ENCODE measurements at places on chromosomes 12 and 14.

- no peak for DNase-seq
These were observed 6.6 kb downstream of the ERBB3 start for GRCh38 chr12:56086608-56087007.

DNA sequence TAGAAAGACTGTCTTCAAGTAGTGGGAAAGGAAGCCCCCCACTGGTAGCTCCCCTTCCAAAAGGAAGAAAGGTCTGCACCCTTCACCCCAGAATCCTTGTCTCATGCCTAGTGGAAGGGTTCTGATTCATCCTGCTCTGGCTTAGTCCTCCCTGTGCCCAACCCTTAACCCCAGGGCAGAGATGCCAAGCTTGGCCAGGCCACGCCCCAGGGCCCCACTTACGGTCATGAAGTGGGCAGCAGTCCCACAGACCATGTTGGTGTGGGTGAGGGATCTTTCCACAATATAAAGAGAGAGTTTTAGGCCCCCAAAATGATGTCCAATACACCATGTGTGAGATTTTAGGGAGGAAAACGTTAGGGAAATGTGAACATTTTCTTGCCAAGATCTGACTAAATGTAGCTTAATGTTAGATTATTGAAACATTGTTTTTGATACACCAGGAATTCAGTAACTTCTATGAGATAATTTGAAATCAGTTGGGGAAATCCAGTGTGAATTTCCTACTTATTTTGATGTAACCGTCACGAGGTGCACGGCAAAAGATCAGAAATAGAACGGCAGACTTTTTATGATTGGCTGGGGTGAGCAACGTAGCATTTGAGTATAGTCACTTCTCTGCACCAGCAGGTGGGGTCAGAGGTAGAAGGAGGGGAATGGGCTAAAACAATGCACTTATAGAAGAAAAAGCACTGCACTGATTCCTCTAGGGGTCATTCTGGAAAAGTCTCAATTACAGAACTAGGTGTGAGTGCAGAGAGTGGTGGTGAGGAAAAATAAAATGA lies 8.2 kb upstream of the SSPN start:
- DNase-seq, result peak; percentile 5

- no peak for DNase-seq
These were observed 179.8 kb downstream of the CALM1 start for GRCh38 chr14:90576581-90576980.

- no peak for DNase-seq
These were observed 15.6 kb downstream of the HIP1R start for GRCh38 chr12:122850695-122851350.

DNA sequence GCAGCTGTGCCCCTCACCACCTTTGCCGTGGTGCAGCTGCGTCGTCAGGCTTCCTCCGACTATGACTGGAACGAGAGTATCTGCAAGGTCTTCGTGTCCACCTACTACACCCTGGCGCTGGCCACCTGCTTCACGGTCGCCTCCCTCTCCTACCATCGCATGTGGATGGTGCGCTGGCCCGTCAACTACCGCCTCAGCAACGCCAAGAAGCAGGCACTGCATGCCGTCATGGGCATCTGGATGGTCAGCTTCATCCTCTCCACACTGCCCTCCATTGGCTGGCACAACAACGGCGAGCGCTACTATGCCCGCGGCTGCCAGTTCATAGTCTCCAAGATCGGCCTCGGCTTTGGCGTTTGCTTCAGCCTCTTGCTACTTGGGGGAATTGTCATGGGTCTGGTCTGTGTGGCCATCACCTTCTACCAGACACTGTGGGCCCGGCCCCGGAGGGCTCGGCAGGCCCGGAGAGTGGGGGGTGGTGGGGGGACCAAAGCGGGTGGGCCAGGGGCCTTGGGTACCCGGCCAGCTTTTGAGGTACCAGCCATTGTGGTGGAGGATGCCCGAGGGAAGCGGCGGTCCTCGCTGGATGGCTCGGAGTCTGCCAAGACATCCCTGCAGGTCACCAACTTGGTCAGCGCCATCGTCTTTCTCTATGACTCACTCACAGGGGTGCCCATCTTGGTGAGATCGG lies 2.6 kb downstream of the GPR162 start:
- no peak for DNase-seq

GRCh38 chr12:58530742-58531062 lies 389.6 kb downstream of the LRIG3 start:
- no peak for DNase-seq

DNA sequence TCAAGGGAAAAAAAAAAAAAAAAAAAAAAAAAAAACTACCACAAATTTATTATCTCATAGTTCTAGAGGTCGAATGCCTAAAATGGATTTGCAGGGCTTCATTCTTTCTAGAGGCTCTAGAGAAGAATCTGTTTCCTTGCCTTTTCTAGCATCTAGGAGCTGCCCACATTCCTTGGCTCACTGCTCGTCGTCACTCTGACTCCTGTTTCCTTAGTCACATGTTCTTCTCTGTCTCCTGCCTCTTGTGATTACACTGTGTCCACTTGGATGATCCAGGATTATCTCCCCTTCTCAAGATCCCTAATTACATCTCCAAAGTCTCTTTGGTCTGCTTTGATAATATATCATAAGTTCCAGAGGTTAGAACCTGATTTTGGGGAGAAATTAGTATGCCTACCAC lies 88.7 kb downstream of the HECTD1 start:
- DNase-seq, result no peak

GRCh38 chr12:6341417-6342139 lies at the start of gene TNFRSF1A:
Gene TNFRSF1A, minus strand, starts transcription at chr12:6342076. Its CDS starts 262 bp downstream, at chr12:6341814.
- peak; percentile 90 for DNase-seq

DNA sequence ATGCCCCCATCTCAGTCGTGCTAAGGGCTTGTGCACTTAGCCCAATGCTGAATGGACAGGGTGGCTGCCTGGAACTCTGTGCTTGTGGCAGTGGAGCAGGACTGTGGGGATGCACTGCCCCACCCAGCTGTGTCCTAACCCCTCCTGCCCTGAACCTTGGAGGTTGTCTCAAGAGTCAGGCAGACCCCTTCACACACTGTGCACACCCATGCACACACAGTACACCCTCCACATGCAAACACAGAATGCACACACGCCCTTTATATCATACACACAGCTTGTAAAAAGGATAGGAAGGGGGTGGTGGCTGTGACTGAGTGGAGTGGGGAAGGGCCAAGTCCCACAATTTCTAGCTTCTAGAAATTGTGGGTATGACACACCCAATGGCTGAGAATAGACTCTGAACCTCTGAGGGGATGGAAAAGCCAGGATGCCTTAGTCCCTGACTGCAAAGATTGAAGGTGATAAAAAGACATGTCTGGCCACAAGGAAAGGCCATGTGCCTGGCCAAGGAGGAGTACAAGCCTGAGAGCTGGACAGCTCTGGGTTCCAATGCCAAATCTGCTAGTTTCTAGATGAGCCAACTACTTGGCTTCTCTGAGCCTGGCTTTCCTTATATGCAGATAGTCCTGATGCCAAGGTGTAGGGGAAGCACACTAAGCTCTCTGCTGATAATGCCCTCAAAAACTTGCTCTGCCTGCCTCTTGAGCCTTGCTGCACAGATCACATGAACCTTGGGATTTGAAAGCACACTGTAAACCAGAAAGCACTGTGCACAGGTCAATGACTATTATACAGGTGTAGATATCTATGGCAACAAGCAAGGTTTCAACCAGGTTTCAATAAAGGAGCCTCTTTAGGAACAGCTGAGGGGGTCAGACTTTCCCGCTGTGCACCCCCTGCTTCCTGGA lies 8.4 kb downstream of the KRT8 start:
- no peak for DNase-seq

GRCh38 chr14:90276646-90277367 lies 20.5 kb downstream of the PSMC1 start:
- no peak for DNase-seq

GRCh38 chr12:132558042-132558856 lies 52.1 kb downstream of the LRCOL1 start:
- peak; percentile 17 for DNase-seq

DNA sequence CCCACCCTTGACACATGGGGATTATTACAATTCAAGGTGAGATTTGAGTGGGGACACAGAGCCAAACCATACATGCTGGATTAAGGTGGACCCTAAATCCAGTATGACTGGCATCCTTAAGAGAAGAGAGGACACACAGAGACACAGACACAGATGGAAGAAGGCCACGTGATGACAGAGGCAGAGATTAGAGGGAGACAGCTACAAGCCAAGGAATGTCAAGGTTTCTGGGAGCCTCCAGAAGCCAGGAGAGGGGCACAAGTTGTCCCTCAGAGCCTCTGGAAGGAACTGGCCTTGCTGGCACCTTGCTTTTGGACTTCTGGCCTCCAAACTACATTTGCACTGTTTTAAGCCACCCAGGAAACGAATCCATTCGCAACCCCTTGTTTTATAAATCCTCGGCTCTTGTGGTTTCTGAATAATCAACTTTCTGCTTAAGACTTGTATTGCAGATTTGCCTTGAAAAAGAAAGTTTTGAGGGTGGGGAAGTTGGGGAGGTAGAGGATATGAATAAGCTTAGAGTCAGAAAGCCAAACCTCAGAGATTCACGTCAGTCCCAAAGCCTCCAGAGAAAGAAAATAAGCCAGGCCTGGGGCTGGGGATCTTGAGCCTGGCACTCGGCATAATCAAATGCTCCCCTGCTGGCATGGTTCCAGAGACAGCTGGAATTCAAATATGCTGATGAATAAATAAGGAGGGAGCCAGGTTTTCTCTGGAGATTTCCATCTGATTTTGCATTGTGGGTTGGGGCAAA lies 224.2 kb upstream of the PWP1 start:
- DNase-seq, result no peak

GRCh38 chr14:64987438-64987767 lies 708 bp downstream of the FNTB start:
- no peak for DNase-seq

DNA sequence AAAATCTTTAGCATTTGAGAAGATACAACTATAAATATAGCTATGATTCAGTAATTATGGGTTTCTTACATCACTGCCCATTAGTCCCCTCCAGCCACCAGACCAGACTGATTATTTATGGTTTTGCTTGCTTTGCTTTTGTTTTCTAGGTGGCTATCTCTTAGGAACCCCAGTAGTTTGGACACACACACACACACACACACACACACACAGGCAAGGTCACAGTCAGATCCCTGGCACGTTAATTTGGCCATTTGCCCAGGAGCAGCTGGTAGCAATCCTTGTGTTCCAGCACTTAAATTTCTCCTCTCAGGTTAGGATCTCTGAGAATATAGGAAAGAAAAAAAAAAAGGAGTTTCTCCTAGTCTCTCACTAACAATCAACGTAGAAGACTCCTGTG lies 90.2 kb upstream of the RESF1 start:
- DNase-seq, result no peak

DNA sequence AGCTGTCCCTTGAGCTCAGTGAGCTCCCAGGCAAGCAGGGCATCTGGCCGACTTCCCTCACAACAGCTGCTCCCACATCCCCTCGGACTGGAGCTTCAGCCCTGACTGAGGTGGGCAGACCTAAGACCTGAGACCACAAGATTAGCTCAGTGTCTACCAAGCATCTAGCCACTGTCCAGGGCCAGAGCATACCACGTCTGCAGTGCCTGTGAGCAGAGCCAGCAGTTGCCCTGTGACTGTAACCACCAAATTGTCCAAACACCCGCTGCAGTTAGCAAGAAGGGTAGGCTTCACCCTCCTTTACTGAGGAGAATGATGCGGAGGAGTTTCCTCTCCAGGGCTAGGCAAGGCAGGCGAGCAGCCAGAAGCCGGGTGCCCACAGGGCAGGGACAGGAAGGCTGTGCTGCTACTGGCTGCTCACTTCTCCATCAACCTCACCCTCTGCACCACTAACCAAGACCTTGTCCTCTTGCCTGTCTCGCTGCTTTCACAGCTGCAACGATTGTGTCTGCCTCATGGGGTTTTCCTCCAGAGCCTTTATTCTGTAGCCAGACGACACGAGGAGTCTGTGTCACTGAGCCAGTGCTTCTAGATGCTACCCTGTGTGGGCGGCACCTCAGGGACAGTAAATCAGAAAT lies 53.9 kb downstream of the ANAPC7 start:
- peak; percentile 96 for DNase-seq

DNA sequence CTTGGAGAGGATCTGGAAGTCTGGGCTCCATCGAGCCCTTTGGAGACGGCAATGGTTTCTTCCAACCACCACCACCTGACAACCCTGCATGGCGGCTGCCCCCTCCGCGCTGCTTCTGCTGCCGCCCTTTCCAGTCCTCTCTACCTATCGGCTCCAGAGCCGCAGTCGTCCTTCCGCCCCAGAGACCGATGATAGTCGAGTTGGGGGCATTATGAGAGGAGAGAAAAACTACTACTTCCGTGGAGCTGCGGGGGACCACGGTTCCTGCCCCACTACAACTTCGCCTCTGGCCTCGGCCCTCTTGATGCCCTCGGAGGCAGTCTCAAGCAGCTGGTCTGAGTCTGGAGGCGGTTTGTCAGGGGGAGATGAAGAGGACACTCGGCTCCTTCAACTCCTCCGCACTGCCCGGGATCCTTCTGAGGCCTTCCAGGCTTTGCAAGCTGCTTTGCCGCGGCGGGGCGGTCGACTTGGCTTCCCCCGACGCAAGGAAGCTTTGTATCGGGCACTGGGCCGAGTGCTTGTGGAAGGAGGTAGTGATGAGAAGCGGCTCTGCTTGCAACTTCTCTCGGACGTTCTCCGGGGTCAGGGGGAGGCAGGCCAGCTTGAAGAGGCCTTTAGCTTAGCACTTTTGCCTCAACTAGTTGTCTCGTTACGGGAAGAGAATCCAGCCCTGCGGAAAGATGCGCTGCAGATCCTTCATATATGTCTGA lies 499 bp downstream of the TOGARAM1 start:
- peak; percentile 63 for DNase-seq

DNA sequence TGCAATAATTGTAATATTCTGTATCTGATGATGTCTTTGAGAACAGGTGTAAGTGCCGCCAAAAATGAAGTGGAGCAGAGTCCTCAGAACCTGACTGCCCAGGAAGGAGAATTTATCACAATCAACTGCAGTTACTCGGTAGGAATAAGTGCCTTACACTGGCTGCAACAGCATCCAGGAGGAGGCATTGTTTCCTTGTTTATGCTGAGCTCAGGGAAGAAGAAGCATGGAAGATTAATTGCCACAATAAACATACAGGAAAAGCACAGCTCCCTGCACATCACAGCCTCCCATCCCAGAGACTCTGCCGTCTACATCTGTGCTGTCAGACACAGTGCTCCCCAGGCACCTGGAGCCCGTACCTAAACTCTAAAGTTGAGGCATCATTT lies 268.7 kb downstream of the DAD1 start:
- no peak for DNase-seq

GRCh38 chr14:52148371-52148770 lies 79.5 kb upstream of the NID2 start:
- DNase-seq, result no peak

DNA sequence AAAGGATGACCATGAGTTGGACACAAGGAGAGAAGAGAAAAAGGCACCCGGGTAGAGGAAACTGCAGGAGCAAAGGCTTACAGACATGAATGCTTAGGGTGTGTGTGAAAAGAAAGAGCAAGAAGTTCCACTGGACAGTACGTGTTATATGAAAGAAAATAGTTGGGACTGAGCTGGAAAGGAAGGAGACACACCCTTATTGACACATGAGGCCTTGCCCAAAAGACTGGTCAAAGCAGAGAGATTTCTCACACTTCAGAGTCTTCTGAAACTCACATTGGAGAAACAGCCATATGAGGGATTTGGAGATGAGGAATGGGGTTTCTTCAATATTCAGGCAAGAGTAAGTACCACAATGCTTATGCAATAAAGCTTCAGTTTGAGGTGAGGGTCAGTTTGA lies 56.0 kb downstream of the TTC9 start:
- DNase-seq, result no peak

- no peak for DNase-seq
These were observed 1.1 kb downstream of the SP1 start for GRCh38 chr12:53380794-53381730.

Data from KBM-7 (cell line).